ENCODE measurements at places on chromosomes 3 and 15.
A peak's percentile ranks its signal among the peaks of the same experiment; 100 is the strongest.

DNA sequence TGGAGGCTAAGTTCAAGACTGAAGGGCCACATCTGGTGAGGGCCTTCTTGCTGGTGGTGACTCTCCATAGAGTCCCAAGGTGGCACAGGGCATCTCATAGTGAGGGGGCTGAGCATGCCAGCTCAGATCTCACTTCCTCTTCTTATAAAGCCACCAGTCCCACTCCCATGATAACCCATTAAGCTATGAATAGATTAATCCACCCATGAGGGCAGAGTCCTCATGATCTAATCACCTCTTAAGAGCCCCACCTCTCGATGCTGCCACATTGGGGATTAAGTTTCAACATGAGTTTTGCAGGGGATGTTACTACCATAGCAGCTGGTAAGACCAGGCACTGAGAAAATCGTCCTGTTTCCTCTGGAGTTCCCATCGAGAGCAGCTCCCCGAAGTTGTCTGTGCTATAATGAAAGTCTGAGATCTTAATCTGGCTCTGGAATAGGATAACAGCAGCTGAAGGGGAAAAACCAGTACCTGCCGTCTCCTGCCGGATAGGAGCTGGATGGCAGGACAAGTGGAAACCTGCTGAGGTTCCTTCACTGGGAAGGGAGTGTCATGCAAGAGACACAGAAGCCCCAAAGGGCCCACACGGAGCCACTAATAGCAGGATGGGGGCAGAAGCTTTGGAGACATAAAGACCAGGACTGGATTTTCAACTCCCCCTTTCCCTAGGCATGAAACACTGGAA is 79.5 kb upstream of the EPHB3 start:
- DNase-seq, result no peak

GRCh38 chr3:161014843-161015749 is 90.1 kb downstream of the B3GALNT1 start:
- no peak for DNase-seq

- DNase-seq, result no peak
Observed at GRCh38 chr15:79965846-79966630, 5.0 kb downstream of the BCL2A1 start.

DNA sequence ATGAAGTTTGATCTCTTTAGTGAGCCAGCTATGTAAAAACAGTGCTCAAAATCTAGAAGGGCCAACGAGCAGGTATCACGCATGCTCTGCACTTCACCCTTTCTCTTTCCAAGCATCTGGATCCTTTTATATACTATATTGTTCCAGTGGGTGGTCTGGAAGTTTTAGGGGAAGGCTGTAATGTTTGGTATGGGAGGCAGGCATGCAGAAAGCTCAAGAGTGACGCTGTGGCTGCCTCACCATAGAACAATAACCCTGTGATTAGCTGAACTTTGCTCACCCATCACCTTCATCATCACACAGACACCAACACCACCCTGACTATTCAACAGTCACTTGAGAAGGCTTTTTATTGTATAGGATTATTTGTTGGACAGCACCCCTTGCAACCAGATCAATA is 81.6 kb downstream of the FBN1 start:
- no peak for DNase-seq

- no peak for DNase-seq
Observed at GRCh38 chr3:16538507-16538906, 25.0 kb upstream of the RFTN1 start.

DNA sequence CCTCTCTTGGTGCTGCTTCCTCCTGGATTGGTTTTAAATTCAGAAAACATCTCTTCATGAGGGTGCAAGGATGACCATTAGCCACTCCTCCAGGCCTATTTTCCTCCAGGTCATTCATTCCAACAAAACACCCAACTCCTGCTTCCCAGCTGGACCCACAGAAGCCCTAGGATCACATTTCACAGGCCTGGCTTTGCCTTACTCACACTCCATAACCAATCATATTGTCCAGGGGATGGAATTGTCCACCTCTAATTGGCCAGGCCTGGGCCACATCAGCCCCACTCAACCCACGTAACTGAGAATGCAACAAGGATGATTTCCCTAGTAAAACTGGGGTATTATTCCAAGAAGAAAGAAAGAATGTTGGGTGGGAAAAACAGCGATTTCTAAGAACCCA is 616.7 kb upstream of the SUCLG2 start:
- DNase-seq, result no peak

DNA sequence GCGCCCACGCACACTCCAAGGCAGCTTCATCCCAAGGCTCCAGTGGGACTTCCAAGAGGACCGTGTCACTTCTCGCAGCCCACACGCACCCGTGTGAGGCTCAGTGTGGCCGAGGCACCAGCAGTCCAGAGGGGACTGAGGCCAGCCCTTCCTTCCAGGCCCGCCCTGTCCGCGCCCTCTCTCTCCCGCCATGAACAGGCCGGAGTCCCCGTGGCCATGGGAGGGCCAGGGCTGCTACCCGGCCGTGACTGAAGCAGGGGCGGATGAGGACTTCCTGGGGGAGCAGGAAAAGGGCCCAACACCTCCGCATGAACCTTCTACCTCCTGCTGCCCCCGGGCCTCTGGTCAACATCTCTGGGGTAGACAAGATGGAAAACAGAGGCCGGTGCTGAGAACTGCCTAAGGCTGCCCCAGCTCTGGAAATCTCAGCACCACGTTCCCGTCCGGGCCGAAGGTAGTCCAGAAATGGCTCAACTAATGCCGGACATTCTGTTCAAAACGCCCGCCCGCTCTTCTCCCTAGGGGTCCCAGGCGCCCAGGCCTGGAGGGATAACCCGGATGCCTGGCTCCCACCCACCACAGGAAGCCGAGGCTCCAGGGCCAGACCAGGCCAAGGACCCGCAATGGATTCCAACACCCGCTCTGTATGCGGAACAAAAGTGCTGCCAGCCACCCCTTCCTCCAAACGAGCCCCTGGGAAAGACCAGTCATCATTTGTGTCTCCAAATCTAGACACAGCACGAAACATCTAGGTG is 32.7 kb downstream of the TNK2 start:
- no peak for DNase-seq

- no peak for DNase-seq
Observed at GRCh38 chr3:72554689-72555088, 293.6 kb downstream of the SHQ1 start.

- no peak for DNase-seq
Observed at GRCh38 chr3:117105686-117106085, 396.1 kb downstream of the TUSC7 start.

- DNase-seq, result no peak
Observed at GRCh38 chr3:163364717-163365116, 1713.6 kb downstream of the SI start.

- no peak for DNase-seq
Observed at GRCh38 chr3:28564211-28564610, 215.6 kb upstream of the AZI2 start.

DNA sequence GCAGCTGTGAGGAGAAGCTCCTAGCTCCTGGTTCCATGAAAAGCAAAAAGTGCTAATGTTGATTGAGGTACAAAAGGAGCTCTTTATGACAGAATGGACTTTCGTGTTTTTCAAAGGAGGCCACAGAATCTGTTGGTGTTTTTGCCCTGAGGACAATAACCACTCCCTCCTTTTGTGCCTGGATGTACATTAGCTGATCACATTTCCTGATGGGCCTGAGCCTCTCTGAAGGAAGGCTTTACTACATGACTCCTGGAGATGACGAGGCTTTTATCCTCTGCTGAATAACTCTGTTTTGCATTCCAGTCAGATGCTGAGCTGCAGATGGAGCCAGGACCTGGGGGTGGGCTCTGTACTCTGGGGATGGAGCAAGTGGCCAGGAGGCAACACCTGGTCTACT is 301.9 kb downstream of the CACNA2D3 start:
- DNase-seq, result no peak

GRCh38 chr3:25592510-25592968 is 72.2 kb downstream of the TOP2B start:
- DNase-seq, result no peak

- DNase-seq, result peak; percentile 93
Observed at GRCh38 chr3:101779047-101779821, at the start of gene NXPE3. Gene NXPE3, plus strand, starts transcription at chr3:101779211. Its CDS starts 6,386 bp downstream, at chr3:101785597.

DNA sequence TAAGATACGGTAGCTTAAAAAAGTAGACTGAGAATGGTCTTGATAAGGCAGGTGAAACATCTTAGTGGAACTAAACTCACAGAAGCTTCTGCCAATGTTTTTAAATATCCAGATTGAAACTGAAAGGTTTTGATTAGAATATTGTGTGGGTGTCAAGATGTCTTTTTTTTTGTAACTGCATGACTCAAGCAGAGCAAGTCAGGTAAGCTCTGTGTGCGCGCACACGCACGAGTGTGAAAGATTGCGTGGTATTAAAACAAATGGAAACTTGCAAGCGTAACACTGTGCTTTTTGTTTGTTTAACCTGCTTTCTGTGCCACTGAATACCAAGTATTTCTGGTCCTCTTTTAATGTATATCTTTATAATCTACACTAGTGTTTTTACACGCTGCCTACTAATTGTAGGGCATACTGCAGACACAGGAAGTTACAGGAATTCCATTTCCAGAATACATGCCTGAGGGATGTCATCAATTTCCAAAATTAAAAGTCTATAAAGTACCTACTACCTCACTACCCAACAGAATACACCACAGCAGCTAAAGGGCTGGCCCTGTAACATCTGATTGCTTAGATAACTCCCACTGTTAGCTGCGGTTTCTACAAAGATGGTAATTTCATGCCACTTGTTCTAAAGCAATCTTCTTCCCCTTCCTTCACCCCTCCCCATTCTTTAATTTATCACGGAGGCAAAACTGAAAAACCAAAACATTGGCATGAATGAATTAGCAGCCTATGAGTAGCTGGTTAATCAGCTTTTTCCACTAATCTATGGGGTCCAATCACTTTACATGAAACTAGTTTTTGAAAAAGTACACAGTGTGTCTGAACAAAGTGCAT is 472.8 kb downstream of the SHQ1 start:
- peak; percentile 2 for DNase-seq

DNA sequence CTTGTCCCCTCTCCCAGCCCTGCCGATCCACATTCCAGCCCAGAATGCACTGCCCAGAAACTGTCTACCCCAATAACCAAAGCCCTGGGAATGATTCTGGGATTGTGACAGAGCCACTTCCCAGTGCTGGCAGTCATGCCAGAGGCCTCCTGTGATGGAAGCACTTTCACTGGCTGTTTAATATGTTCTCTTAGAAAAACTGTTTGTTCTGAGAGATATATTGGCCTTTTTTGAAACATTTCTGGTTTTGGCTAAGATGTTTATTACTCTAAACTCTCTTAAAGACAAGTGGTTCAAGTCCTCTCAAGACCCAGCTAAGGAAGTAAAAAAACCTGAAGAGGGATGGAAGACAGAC is 74.0 kb upstream of the HACD2 start:
- no peak for DNase-seq

DNA sequence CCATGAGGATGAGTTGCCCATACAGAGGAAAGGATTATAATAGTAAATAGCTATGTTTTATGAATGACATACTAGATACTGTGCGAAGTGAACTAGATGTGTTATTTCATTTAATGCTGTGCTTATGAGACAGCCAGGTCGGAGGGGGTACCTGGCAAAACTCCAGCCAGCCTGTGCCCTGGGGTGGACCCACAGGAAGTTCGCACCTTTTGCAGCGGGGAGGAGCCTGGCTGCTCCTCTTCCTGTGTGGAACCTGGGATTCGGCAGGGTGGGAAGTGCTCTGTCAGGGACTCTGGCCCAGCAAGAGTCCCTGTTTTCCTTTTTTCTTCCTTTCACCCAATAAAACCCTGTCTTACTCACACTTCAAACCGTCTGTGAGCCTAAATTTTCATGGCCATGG is 452.2 kb downstream of the IL5RA start:
- DNase-seq, result no peak

DNA sequence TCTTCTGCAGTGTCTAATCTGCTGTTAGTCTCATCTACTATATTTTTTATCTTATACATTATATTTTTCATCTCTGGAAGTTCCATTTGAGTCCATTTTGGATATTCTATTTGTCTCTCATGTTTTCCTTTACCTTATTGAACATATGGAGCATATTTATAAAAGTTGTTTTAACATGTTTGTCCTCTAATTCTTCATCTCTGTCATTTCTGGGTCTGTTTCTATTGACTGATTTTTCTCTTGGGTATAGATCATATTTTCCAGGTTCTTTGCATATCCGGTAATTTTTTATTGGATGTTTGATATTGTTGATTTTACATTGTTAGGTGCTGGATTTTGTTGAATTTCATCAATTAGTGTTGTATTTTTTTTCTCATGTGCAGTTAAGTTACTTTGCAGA is 37.5 kb upstream of the KLHL24 start:
- DNase-seq, result no peak

Data from activated naive CD4-positive, alpha-beta T cell (primary cell).